ENCODE measurements at places on chromosomes 3 and 15. TPM values are rescaled to one million over a fixed set of nuclear protein-coding genes. Genes with fewer than 3 reads are reported as not detected.

DNA sequence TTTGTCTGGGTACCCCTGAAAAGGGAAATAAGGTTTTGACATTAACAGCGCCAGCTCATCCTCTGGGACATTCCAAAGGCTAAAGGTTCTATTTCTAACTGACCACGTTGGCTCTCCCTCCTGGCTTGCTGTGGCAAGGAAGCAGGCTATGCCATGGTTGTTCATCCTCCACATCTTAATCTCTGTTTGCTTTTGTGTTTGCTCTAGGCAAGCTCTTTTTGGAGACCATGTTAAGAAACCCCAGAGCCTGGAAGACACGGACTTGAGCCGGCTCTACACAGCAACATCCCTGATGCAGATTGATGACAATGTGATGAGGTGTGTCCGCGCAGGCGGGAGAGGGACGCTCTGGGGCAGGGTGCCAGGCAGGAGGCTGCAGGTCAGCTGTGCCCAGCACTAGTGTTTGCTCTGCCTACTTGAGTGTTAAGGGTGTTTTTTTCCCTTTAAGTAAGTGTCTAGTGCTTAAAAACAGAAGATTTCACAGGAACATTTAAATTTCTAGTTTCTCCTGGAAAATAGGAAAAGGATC is 33.3 kb downstream of the RLBP1 start:
- H3K4me3 ChIP-seq = no peak overlapping the region
- no peaks in the 10 kb centered on the region for H3K27me3 ChIP-seq
- H3K4me1 ChIP-seq = no peaks in the 10 kb centered on the region
- H3K27ac ChIP-seq = no peak overlapping the region

The CLDN16 gene
- total RNA-seq = not detected

The GOLGA8T gene
- total RNA-seq = not detected

DNA sequence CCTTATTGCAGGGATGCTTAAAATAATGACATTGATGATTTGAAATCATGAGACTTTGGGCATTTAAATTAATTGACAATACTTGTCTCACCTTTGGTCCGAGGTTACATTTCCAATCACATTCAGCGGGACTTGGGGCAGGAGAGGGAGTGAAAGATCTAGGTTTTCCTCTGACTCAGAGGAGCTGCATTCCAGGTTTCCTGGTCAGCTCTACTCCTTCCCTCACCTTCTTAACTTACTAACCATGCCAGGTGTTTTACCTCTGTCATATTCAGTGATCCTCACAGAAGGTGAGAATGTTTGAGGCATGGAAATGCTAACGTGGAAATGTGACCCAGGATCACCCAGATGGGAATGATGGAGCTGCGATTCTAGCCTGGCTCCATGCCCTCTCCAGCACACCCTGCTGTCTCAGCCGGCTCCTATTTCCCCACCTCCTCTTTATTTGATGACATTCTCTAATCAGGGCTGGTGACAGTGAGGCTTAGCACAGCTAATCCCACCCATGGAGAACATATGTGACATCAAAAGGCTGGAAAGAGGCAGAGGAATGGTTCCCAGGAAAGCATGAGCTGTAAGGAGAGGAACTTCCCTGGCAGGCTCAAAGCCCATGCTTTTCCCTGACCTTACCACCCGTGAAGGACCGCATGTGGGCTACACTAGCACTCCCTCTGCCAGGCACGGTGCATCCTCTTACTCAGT is 38.7 kb downstream of the THSD4 start:
- H3K27me3 ChIP-seq = no peaks in the 10 kb centered on the region
- H3K4me3 ChIP-seq = no peak overlapping the region
- H3K36me3 ChIP-seq = no peaks in the 10 kb centered on the region
- no peak overlapping the region for H3K27ac ChIP-seq

DNA sequence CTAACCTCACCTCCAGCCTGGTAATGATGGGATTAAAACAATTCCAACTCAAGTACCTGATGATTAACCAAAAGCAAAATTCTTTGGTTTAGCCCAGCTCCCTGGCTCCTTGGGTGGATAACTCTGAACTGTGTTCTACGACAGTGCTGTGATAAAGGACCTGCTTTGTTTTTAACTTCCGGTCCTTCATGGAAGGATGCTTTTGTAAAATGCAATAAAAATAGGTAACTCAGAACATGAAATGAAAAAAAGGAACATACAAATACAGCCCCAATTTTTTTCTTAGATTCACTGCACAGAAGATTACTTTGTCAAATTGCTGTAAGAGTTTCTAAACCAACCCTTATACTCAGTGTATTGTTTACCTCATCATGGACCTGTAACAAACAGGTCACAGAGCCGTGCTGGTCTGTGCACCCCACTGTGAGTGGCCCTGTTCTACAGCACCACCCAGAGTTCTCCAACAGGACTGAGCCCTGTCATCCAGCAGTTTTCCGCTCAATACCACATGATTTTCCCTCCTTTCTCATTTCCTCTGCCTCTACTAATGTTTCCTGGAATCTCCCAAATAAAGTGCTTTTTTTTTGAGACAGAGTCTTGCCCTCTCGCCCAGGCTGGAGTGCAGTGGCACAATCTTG is 4.9 kb upstream of the PCYT1A start:
- H3K27ac ChIP-seq = no peak overlapping the region
- no peaks in the 10 kb centered on the region for H3K36me3 ChIP-seq
- no peak for DNase-seq
- no peak overlapping the region for H3K4me3 ChIP-seq
- H3K27me3 ChIP-seq = no peaks in the 10 kb centered on the region

- peaks cover 21% of the 10 kb centered on the region for H3K27me3 ChIP-seq
- no peak overlapping the region for H3K4me3 ChIP-seq
- no peaks in the 10 kb centered on the region for H3K4me1 ChIP-seq
- no peaks in the 10 kb centered on the region for H3K36me3 ChIP-seq
- DNase-seq = no peak
- H3K27ac ChIP-seq = no peak overlapping the region
Measured at GRCh38 chr15:101348015-101348414, 53.0 kb upstream of the SNRPA1 start.

- no peak for DNase-seq
- no peaks in the 10 kb centered on the region for H3K4me1 ChIP-seq
- peaks cover 35% of the 10 kb centered on the region for H3K36me3 ChIP-seq
- H3K27ac ChIP-seq = no peak overlapping the region
- no peak overlapping the region for H3K4me3 ChIP-seq
- no peaks in the 10 kb centered on the region for H3K27me3 ChIP-seq
Measured at GRCh38 chr3:191369616-191370010, 39.3 kb upstream of the UTS2B start.

- H3K4me3 ChIP-seq = no peak overlapping the region
- no peak overlapping the region for H3K27ac ChIP-seq
- no peaks in the 10 kb centered on the region for H3K27me3 ChIP-seq
- no peaks in the 10 kb centered on the region for H3K4me1 ChIP-seq
Measured at GRCh38 chr3:153830552-153830951, 290.6 kb upstream of the ARHGEF26 start.

DNA sequence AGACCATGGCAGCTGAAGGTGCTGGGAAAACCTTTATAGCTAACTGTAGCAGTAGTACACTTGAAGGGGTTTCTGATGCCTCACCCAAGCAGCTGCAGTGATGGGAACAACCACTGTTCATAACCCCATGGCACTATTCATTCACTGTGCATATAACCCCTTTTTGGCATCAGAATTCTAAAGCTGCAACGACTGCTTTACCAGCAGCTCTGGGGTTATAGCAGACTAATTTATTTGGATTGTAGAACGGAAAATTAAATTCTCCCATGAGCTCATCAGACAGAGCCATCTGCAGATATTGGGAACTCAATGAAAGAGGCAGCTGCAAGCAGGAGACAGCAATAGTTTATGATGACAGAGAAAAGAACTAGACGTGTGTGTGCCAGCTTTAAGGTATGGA is 28.6 kb downstream of the TFDP2 start:
- no peak overlapping the region for H3K4me3 ChIP-seq
- H3K4me1 ChIP-seq = no peaks in the 10 kb centered on the region
- H3K27ac ChIP-seq = no peak overlapping the region
- DNase-seq = no peak

DNA sequence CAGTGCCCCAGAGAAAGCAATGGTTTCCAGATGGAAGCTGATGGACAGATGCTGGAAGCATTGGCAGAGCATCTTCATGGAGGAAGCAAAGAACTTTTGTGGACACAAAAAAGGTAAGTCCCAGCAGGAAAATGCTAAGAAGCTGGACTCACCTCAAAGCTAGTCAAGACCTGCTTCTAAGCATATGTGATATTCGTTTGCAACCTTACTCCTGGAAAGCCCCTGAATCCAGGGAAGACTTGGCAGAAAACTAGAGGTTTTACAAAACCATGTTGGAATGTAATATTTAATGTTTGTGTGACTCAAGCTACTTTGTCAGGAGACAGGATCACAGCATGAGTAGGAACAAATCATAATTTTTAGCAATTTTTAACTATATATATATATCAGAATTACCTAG is 288.2 kb downstream of the BCHE start:
- no peaks in the 10 kb centered on the region for H3K4me1 ChIP-seq
- H3K27me3 ChIP-seq = no peaks in the 10 kb centered on the region
- H3K27ac ChIP-seq = no peak overlapping the region
- H3K4me3 ChIP-seq = no peak overlapping the region
- no peak for DNase-seq

DNA sequence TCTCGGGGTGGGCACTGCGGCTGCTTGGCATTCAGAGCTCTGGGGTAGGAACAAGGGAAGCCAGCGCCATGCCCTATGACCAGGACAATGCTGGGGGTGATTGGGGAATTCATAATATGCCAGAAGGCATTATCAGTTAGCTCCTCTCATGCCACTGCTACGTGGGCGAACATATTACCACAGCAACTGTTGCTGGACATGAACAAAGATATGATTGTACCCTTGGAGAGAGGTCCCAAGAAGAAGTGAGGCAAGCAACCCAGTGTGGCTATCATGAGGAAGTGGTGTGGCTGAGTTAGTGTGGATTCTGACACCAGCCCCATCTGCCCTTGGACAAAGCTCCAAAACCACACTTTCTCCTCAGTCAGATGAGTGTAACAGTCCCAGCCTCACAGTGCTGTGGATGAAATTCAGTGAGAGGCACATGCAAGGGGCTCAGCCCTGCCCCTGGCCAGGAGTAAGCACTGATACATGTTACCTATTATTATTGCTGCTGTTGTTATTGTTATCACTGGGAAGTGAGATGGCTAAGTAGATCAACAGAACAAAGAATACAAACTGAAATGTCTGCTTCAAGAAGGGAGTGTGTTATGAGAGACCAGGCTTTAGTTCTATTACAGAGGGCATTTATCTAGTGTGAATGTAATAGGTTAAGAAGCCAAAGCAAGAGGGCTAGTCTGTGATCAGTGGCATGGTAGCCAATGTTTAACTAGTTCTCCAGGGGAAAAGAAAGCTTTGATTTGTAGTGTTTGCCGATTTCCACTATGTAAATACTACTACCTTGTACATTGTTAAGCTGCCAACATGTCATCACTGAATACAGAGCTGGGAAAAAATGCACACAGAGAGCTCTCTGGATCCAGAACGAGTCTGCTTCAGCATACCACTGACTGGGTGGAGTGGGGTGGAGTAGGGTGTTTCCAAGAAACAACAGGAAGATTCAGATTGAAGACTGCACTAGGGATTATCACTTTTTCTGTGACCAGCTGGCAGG is 222.3 kb upstream of the EIF1B start:
- H3K27ac ChIP-seq = no peak overlapping the region
- no peak for DNase-seq
- no peaks in the 10 kb centered on the region for H3K4me1 ChIP-seq
- no peaks in the 10 kb centered on the region for H3K36me3 ChIP-seq
- no peak overlapping the region for H3K4me3 ChIP-seq

DNA sequence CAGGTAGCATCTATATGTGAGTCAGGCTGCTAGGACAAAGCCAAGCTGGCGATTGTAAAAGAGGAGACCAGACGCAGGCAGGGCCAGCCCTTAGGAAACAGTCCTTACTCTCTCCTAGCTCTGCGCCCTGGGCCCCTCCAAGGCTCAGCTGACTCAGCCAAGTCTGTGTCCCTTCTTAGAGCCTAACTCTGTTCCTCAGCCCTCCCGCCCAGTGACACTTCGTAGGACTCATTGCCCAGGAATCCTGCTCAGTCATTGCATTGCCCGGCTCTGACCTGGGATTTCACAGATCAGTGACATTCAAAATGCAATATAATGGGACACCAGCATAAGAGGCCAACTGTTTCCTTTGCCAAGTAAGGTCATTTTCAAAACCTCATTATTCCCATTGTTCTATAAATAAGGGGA is 244.2 kb downstream of the TLE3 start:
- no peak for DNase-seq
- H3K36me3 ChIP-seq = no peaks in the 10 kb centered on the region
- no peak overlapping the region for H3K27ac ChIP-seq
- H3K4me3 ChIP-seq = no peak overlapping the region
- no peaks in the 10 kb centered on the region for H3K4me1 ChIP-seq

The KIF15 gene
- 25.8 TPM for total RNA-seq

- H3K27ac ChIP-seq = no peak overlapping the region
- H3K4me3 ChIP-seq = no peak overlapping the region
- no peak for DNase-seq
- no peaks in the 10 kb centered on the region for H3K27me3 ChIP-seq
Measured at GRCh38 chr3:52117537-52117936, 36.7 kb downstream of the POC1A start.

- H3K27me3 ChIP-seq = no peaks in the 10 kb centered on the region
- no peak overlapping the region for H3K4me3 ChIP-seq
- no peak for DNase-seq
- peaks cover 52% of the 10 kb centered on the region for H3K36me3 ChIP-seq
- H3K27ac ChIP-seq = no peak overlapping the region
Measured at GRCh38 chr3:184366619-184367289, 5.2 kb downstream of the POLR2H start.

The DNASE1L3 gene
- total RNA-seq = not detected

The ESYT3 gene
- not detected for total RNA-seq

- H3K27ac ChIP-seq = no peak overlapping the region
- no peak for DNase-seq
- no peaks in the 10 kb centered on the region for H3K36me3 ChIP-seq
- no peaks in the 10 kb centered on the region for H3K27me3 ChIP-seq
- H3K4me3 ChIP-seq = no peak overlapping the region
- H3K4me1 ChIP-seq = no peaks in the 10 kb centered on the region
Measured at GRCh38 chr3:121739902-121740301, 9.6 kb downstream of the GOLGB1 start.

GRCh38 chr15:80988148-80988796 is 1.3 kb downstream of the MESD start:
- peak overlapping the region; percentile 67 for H3K27ac ChIP-seq
- peaks cover 33% of the 10 kb centered on the region for H3K36me3 ChIP-seq
- no peak for DNase-seq
- peaks cover 43% of the 10 kb centered on the region for H3K4me1 ChIP-seq

The CYP1A1 gene
- total RNA-seq = 0.07 TPM

The LXN gene
- 0.34 TPM for total RNA-seq

DNA sequence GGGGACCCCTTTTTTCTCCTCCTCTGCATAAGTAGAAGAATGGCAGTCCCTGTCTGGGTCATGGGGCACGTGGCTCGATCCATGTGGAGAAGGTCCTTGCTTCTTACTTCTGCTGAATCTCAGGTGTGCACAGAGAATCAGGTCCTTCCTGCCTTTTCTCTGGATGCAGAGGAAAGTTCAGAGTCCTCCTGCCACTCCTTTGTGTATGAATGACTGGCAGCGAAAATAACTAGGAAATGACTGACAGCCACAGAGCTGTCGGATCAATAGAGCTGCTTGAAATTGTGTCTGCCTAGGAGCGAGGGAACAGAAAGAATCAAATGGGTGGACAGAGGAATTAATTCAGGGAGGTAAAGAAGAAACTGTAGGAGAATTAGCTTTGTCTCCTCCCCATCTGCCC is 49.6 kb upstream of the ROPN1 start:
- no peaks in the 10 kb centered on the region for H3K36me3 ChIP-seq
- no peaks in the 10 kb centered on the region for H3K4me1 ChIP-seq
- no peak overlapping the region for H3K4me3 ChIP-seq
- peaks cover 5% of the 10 kb centered on the region for H3K27me3 ChIP-seq
